ENCODE measurements at places on chromosomes 13 and 19.

- no peak for DNase-seq
Measured at GRCh38 chr13:29500386-29500785, 95.1 kb downstream of the SLC7A1 start.

- DNase-seq: peak; percentile 49
Measured at GRCh38 chr13:95387733-95388207, 86.5 kb upstream of the ABCC4 start.

DNA sequence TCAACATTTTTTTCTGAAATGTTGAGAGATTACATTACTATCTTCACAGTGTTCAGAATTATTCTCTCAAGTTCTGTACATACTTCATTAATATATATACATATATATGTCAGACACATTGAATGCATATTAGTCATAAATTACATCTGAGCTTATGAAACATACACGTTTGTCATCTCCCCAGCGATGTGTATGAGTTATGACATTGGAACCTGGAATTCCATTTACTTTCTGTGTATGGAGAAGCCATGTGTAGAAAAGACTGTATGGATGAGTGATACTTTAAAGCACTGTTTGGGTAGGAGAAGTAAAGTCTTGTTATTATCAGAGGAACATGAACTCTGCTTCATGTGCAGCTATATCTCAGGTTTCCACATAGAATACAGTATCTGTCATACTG, 167.2 kb downstream of the FGF14 start:
- no peak for DNase-seq

DNA sequence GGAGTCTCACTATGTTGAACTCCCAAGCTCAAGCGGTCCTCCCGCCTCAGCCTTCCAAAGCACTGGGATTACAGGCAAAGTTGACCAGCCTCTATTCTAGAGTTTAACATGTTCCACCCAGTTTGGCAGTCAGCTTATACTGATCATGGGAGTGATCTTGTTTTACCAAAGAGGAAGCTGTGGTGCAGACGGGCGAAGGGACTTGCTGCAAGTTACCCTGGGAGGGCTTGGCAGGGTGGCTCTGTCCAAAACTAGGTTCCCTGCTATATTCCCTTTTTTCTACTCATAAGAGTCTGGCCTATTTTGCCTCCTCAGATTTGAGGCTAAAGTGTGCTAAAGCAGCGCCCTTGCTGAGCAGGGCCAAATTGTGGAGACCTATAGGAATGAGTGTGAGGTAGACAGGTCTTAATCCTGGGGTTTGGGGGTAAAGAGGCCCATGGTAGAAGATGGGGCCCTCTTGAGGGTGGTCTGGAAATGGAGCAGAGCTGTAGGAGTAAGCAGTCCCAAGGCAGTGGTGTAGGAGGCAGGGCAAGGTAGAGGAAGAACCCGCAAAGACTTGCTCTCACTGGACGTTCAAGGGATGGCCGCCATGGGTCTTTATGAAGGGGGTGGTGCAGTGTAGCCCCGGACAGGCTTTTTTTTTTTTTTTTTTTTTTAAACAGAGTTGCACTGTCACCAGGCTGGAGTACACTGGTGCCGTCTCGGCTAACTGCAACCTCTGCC, 3.3 kb downstream of the RPS19 start:
- no peak for DNase-seq

DNA sequence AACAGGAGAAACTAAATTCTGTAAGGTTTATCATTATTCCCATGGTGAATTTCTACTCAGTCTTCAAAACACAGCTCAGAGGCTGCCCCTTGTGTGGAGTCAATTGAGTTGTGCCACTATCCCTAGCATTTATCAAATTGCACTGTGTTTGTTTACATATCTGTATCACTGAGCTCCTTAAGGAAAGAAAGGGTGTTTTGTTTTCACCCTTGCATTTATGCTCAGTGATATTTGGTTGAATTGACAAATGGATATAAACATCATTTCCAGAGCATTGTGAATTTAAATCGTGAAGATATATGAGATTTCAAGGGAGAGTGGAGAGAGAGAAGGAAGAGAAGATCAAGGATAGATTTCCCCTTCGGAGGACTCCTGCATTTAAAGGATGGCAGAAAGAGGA, 55.1 kb upstream of the TNFRSF19 start:
- DNase-seq: no peak

DNA sequence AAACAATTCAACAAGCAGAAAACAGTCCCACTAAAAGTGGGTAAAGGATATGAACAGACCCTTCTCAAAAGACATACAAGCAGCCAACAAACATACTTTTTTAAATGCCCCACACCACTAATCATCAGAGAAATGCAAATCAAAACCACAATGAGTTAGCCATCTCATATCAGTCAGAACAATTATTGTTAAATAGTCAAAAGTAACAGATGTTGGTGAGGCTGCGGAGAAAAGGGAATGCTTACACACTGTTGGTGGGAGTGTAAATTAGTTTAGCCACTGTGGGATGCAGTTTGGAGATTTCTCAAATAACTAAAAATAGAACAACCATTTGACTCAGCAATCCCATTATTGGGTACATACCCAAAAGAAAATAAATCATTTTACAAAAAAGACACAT, 8.7 kb downstream of the ZNF529 start:
- DNase-seq: no peak

DNA sequence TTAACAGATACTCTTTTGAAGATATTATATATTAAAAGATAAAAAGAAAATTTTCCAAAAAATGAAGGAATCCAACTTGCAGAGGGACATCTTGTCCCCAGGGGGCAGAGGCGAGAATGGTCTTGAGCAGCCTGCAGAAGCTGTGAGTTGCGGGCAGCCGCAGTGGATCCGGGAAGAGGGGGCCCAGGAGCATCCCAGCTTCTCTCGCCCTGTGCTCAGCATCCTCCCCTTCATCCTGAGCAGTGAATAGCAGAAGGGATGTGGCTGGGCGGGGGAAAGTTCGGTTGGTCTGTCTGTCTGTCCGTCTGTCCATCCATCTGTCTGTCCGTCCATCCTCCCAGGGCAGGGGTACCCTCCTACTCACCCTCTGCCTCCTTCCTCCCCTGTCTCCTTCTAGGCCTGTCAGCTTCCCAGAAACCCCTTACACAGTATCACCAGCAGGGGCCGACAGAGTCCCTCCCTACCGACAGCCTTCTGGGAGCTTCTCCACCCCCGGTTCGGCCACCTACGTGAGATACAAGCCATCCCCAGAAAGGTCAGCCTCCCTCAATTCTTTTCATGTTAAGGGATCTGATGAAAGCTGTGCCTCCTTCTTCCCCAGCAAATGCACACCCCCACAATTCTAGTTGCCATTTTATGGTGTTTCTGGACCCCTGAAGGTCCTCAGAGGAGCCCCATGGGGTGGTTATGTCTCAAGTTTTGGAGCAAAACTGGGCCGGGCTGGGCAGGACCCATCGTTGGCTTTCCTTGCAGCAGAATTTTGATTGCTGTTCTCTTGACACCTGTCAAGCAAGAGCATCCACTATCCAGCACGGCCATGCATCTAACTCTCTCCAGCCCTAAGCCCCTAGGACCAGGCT, 81.6 kb downstream of the DPF1 start:
- DNase-seq: peak; percentile 73

- DNase-seq: peak; percentile 100
Measured at GRCh38 chr19:796692-797527, at the start of gene PTBP1. TSS of gene PTBP1 (plus strand) at chr19:797452. CDS start at chr19:797498, 46 bp downstream.

- no peak for DNase-seq
Measured at GRCh38 chr19:58252102-58252685, 23.5 kb downstream of the ZNF544 start.

All from midbrain (tissue), 1 donor.